Activated CD4-positive, alpha-beta memory T cell treated with anti-CD3 and anti-CD28 coated beads for 36 hours (primary cell): ENCODE measurements at places on chromosomes 12 and 14.

DNA sequence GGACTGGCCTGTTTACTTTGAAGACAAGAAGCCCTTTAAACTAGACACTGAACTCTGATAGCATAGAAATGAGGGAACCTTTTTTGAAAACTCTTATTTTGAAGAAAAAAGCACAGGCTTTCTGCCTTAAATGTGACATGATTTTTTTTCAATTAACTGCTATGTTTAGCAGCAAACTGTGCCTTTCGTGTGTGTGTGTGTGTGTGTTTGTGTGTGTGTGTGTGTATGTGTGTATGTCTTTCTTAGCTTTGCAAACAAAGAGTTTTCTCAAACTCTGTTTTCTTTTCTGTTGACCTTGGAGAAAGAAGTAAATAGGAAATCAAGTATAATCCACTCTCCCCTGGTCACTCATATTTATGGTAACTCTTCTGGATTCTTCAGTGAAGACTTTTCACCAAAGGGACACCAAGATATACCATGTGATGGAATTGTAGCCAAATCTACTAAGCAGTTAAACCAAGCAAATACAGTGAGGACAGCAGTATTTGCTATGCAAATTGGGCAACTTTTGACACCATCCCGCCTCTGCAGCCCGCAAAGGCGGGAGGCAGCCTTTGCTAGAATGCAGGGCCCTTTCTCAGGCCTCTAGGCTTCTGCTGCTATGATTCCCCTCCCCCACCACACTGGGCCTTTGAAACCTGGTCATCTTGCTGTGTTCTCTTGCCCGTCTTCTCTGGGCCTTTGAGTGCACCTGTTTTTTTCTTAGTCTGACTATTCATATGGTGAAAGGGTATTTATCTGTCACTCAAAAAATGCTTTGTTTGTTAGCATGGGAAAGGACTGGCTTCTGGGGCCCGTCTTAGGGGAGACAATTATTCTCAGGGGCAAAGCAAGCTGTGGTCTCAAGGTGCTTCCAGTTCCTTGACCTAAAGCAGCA is 107.9 kb downstream of the MYRFL start:
- DNase-seq, result no peak

- DNase-seq, result peak; percentile 69
Measured at GRCh38 chr12:131603939-131604795, 106.7 kb upstream of the SFSWAP start.

DNA sequence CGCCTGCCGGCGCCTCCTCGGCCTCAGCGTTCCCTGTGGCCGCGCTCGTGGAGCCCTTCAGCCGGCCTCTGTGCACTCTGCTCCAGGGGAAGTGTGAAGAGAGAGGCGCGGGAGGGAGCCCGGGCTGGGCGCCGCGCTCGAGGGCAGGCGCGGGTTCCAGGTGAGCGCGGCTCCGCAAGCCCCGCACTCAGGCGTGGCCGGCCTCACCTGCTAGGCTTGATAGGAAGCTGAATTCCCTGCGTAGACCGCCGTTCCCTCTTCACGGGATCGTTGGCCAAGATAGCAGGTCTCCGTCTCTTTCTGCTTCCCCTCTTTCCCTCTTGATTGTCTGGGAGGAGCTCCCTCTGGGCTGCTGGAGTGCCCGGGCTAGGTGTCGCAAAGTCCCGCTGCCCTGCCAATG is 89.7 kb downstream of the ASCL4 start:
- DNase-seq, result no peak

GRCh38 chr14:101235335-101236103 is 325.8 kb upstream of the DIO3 start:
- DNase-seq, result peak; percentile 44

GRCh38 chr14:75835737-75836136 is 146.1 kb downstream of the TGFB3 start:
- no peak for DNase-seq

DNA sequence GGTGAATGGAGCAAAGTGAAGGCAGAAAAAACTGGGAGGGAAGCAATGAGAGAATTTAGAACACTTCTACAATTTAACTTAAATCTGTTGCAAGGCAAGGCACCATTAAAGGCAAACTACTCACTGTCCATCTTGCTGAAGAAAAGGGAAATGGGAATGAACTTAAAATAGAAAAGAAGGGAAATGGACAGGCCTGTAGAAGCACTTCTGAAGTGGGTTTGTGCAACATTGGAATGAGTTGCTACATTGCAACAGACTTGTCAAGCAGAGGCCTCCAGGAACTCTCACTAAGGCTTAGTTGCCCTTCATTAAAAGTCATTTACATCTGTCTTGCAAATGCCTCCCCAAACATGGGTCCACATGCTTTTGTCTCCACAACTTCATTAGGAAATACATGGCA is 13.7 kb upstream of the OR10AD1 start:
- no peak for DNase-seq

- no peak for DNase-seq
Measured at GRCh38 chr12:124513297-124513867, 54.0 kb downstream of the NCOR2 start.

GRCh38 chr14:72636871-72637270 is 257.0 kb downstream of the DPF3 start:
- DNase-seq, result no peak

- no peak for DNase-seq
Measured at GRCh38 chr12:66065150-66065549, 65.4 kb downstream of the LLPH start.

DNA sequence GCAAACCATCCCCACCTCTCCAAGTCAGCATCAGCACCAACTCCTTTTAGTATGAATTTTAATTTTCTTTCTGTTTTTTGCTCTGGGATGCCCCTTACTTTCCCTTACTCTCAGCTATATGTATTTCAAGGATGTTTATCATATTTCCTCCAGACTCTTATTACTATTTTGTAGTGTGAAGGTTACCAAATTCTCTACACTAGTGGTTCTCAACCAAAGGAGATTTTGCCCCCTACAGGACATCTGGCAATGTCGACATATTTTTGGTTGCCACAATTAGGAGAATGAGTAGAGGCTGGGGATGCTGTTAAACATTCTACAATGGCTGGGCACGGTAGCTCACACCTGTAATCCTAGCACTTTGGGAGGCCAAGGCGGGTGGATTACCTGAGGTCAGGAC is 29.1 kb upstream of the SOS2 start:
- no peak for DNase-seq

GRCh38 chr12:63802012-63802608 is 22.4 kb downstream of the RXYLT1 start:
- DNase-seq, result no peak

- DNase-seq, result no peak
Measured at GRCh38 chr14:36363704-36364103, 43.3 kb upstream of the MBIP start.

GRCh38 chr14:39416072-39416471 is 16.2 kb downstream of the FBXO33 start:
- DNase-seq, result no peak

DNA sequence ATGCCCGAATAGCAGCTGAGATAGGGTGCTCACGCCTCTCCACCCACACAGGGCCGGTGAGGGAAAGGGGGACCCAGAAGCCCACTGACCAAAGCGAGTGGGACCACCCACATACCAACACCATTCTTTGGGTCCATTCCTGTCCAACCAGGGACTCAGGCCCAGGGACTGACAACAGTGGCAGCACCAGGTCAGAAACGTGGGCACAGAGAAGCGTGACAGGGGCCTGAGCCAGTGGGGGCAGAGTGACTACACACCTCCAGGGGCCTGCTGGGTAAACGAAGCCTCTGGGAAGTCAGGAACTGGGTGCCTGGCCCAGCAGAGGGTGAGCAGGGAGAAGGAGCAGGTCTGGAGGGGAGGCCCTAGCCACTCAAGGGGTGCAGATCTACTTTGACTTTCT is 13.7 kb downstream of the SPRYD3 start:
- DNase-seq, result no peak

DNA sequence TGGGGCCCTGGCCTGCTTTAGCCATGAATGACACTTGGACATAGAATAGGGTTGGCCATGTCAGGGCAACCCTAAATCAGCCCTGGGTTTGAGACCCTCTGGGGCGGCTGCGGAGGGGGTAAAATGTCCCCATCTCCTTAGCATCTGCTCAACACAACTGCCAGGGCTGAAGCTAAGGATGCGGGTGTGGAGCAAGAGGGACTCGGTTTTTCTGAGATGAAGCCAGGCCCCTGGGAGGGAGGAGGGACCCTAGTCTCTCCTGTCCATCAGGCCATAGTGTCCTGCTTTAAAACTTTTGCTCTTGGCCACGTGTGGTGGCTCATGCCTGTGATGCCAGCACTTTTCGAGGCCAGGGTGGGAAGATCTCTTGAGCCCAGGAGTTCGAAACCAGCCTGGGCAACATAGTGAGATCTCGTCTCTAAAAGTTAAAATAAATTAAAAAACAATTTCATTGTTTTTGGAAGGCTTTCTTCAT is 778 bp upstream of the C1R start:
- no peak for DNase-seq

DNA sequence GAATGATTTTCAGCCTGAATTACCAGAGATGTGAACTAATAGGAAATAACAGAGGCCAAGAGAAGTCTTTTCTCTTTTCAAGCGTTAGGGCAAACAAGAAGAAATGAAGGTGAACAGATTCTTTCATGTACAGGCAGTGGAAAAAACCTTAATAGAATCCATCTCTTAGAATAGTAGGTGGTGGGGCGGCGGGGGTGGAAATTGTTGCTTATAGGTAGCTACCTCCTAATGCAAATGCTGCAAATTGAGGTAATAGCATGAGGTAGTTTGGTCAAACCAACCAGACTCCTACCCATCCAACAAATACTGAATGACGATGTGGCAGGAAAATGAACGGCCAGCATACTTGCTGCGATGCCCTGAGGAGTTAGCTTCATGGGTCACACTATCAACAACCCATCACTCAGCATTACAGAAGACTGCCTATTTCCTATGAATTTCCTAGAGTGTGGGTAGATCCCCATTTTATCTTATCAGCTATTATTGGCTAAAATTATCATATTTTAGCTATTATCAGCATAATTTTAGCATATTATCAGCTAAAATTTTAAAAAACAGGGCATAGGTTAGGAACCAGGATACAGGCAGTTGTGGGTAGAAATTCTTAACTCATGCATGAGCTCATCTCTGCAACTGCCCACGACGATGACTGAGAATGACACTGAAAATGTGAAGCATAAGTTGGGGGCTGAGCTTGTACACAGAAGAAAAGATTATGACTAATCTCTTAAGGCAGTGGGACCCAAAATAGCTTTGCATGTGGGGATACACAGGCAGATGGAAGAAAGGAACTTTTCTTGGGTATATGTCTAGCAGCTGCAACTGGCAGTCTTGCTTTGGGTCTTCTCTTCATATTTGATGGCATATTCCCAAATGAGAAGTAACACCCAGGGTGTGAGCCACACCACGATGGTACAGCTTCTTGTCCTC is 68.7 kb downstream of the NIN start:
- DNase-seq, result peak; percentile 77

DNA sequence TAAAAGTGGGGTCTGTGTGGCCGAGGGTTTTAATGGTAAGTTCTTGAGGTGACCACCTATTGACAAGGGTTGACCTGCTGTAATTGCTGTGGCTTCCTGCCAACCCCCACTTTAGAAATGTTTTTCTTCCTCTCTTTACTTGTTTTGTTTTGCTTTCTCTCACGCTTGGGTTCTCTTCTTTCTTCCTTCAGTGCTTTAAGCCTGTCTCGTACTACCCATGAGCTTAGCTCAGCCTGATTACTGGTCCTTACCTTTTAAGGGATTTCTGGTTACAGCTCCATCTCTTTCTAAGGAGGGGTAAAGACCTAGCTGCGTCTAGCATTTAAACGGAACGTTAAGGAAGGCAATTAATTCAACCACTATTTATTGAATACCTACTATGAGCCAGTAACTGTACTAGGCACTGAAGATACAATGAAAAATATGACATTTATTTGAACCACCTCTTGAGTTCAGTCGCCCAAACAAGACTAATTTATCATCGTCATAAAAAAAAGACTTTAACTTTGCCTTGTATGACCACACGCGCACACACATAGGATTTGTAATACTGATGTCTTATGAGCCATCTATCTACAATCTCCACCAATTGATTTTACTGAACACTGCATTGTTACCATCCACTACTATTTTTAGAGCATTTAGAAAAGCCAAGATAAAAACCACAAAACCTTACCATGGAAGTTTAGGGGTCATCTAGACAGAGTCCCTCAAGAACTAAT is 888 bp upstream of the PPP1R12A start:
- DNase-seq, result no peak

- peak; percentile 80 for DNase-seq
Measured at GRCh38 chr14:102020058-102020971, 55.9 kb downstream of the DYNC1H1 start.

- DNase-seq, result no peak
Measured at GRCh38 chr12:83313322-83313721, 626.6 kb downstream of the TMTC2 start.

GRCh38 chr12:16612647-16613046 is 6.7 kb upstream of the LMO3 start:
- DNase-seq, result no peak

DNA sequence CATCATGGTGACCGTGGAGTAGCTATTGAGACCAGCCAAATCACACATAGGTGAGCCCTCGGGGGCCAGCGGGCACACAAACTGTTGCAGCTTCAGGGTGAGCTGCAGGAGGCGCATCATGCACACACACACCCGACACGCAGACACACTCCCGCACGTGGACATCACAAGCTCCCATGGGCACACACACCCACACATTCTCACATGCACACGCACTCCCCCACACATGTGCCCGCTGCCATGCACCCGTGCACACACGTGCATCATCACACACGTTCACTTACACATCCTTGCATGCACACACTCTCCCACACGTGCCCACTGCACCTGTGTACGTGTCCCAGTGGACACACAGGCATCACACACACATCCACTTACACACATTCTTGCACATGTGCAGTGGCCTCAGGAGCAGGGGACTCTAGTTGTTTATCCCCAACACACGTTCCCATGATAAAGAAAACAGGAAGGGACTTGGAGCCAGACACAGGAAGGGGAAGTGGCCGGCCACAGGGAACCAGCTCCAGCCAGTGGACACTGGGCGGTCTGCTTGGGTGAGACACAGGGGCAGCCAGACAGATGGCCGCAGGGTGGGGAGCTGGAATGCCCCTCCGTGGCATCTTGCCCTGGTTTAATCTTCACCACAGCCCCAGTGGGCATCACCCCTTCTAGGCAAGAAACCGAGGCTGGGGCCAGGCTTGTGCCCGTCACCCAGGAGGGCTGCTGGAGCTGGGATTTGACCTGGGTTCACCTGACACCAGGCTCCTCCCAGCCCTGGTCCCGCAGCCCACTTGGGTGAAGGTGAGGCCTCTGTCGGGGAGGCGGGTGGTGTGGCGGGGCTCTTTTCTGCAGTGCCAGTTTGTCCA is 49.7 kb downstream of the CYP46A1 start:
- DNase-seq, result peak; percentile 7
